H4 (cell line): ENCODE measurements at places on chromosomes 12 and 14. TPM values are rescaled to one million over a fixed set of nuclear protein-coding genes. Genes with fewer than 3 reads are reported as not detected.

The SERPINA9 gene
- total RNA-seq = not detected in 2 replicates

The TSHR gene
- total RNA-seq = not detected in 2 replicates

The RDH16 gene
- 0.25 TPM in 1 of 2 replicates, not detected in the other for total RNA-seq

The PTCSC3 gene
- total RNA-seq = not detected in 2 replicates

DNA sequence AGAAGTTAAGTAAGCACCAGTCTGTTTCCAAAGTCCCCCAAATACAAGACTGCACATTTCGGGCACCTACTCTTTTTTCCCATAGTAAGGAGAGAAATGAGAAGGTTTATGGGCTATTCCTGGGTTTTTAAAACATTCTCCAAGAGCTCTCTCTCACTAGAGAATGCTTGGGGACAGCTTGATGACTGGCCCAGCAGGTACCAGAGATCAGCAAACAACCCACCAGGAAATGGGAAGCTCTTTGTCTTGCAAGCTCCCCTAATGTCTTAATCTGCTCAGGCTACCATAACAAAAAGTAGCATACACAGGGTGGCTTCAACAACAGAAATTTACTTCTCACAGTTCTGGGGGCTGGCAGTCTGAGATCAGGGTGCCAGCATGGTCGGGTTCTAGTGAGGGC lies 41.8 kb upstream of the CRY1 start:
- no peak for DNase-seq

- DNase-seq = no peak
These were observed 979 bp downstream of the DDX54 start for GRCh38 chr12:113184098-113184899.

DNA sequence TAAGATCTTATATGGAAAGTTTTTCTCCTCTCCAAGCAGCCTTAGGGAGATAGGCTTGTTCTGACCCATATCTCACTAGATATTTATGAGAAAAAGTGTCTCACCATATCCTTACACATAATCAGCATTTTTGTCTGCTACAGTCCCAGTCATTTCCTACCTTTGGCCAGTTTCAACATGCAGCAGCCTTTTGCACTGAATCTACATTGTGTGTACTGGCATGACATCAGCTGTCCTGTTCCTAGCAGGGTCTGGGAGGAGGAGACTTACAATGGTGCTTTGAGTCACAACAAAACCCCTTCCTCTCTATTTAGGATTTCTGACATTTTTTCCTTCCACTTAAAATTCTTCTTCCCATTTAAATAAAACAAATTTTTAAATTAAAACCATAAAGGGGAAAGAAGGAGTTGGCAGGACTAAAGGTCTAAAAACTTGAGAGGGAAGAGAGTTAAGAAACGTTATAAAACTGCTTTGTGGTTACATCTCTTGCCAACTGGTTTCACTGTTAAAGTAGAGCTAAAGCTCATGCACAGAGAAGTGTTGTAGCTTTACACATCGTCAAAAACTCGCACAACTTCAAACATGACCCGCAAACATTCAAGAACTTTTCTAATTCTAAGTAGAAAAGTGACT lies 53.3 kb upstream of the CERS5 start:
- peak; percentile 59 for DNase-seq

GRCh38 chr12:40145896-40146295 lies 40.0 kb upstream of the SLC2A13 start:
- no peak for DNase-seq

DNA sequence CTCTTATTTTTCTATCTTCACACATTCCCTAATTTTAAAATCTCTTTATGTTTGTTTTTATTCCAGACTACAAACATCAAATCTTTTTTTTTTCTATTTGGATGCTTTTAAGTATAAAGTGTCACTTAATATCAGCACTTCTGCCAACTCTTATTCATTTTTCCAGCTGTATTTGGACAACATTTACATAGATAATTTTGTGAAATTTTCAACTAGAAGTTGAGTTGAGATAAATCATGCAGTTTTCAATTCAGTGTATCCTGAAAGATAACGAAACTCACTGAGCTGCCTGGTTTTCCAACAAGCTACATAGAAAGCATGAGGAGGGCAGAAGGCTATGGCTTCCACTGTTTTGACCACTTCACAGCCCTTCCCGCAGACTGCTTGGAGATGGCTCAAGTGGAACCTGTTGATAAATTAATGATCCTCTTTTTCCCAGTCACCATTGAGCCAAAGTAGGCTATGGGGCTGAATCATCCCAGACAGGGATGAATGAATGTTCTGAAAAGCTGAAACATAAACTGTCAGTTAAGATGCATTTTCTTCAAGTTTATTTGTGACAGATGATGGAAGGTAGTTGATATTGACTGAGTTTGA lies 213.9 kb downstream of the RAD51B start:
- no peak for DNase-seq
